ENCODE measurements at places on chromosomes 5 and 9.

- DNase-seq, result no peak
Observed at GRCh38 chr9:121510766-121511550, 11.3 kb upstream of the GGTA1 start.

GRCh38 chr9:106613250-106613737, 249.7 kb upstream of the ZNF462 start:
- no peak for DNase-seq

DNA sequence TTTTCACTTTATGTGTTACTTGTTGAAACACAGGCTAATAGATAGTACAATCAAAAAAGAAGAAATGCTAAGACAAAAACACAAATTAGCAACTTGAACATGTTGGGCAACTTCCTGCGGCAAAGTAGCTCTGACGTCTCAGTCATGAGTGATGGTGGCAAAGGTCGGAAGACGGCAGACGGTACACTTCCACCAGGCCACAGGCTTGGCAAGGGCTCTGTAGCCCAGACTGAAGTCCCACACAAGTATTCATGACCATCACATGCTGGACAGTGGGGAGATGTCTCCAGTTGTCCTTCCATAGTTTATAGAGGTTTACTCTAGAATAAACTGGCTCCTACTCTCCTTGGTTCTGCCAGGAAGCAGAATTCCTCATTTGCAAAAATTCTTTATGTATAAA, 831.3 kb downstream of the MTRR start:
- peak; percentile 91 for DNase-seq

GRCh38 chr5:106843812-106844416, 826.8 kb downstream of the EFNA5 start:
- DNase-seq, result peak; percentile 30

DNA sequence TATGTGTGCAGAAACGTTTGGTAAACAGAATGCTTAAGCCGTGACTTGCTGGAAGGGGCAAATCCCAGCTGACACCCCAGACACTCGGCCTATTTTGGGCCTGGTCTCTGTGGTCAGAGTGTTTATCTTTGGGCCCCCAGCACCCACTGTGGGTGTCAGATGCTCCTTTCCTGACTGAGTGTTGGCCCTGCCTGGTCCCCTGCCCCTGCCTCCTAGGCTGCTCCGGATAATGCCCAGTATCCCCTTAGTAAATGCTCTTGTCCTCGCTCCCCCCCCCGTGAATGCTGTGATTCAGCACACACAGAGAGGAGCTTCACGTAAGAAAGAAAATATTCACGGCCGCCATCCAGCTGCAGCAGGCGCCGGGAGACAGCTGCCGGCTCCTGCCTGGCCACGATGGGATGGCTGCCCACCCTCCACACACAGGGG, 11.3 kb upstream of the ANGPTL2 start:
- DNase-seq, result peak; percentile 90

GRCh38 chr9:129126749-129127618, 15.8 kb downstream of the PTPA start:
- no peak for DNase-seq

DNA sequence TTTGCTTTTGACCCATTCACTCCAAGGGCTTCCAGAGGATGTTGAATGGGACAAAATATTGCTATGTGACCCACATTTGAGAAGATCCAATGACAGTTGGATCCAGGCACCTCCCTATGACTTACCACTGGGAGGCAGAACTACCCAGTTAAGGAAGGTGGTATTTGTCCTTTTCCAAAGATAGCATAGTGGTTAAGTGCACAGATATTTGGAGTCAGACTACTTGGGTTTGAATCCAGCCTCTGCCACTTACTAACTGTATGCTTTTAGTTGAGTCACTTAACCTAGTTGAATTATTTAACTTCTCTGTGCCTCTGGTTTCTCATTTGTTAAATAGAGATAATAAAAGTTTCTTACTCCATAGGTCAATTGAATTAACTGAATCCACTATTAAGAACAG, 74.5 kb upstream of the PALM2AKAP2 start:
- DNase-seq, result peak; percentile 53

- no peak for DNase-seq
Observed at GRCh38 chr9:7690014-7690413, 109.6 kb downstream of the DMAC1 start.

DNA sequence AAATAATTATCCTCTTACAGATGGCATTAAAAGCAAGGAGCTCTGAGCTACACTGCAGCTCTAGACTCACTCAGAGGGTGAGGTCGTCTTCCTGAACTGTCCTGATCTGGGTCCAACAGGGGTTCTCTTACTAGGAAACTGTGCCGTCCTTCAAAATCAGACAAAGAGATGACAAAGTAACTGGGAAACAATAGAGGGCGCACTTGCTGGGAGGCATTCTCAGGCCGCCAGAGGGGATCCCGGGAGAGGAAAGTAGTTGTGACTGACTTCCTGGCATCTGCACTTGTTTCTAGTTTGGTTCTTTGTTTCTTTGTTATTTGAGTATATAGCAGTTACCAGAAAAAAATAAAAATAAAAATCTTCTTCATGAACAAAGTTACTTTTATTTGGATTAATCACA, 142.9 kb upstream of the MSX2 start:
- peak; percentile 26 for DNase-seq

- DNase-seq, result no peak
Observed at GRCh38 chr9:84366683-84367082, 26.1 kb upstream of the SLC28A3 start.

DNA sequence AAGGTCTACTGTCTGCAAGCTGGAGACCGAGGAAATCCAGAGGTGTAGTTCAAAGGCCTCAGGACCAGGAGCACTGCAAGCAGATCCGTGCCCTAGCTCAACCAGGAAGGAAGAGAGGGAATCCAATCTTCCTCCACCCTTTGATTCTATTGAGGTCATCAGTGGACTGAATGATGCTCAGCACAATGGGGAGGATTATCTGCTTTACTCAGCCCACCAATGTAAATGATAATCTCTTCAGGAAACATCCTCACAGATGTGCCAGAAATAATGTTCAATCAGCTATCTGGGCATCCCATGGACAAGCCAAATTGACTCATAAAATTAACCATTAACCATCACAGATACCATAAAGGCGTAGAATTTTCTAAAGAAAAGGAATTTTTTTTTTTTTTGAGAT, 92.0 kb downstream of the BASP1 start:
- no peak for DNase-seq

- DNase-seq, result no peak
Observed at GRCh38 chr9:8484597-8485191, 685.1 kb upstream of the DMAC1 start.

- DNase-seq, result no peak
Observed at GRCh38 chr5:25993701-25994100, 1044.7 kb downstream of the CDH9 start.

DNA sequence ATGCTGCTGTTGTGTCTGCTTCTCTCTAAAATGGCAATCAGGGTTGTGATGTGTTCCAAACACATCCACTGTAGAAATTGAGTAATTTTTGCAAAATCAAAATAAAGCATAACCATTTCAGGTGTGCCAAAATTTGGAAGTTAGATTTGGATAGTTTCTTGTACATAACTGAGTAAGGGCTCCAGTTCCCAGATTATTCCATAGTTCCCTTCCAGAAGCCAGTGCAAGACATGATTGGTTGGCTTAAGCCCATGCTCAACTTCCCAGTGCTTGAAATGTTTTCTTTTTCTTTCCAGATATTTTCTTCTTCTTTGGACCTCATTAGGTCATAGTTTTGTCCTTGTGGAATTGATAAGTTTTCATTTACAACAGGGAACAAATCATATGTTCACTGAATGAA, 64.2 kb downstream of the SNCAIP start:
- DNase-seq, result no peak

DNA sequence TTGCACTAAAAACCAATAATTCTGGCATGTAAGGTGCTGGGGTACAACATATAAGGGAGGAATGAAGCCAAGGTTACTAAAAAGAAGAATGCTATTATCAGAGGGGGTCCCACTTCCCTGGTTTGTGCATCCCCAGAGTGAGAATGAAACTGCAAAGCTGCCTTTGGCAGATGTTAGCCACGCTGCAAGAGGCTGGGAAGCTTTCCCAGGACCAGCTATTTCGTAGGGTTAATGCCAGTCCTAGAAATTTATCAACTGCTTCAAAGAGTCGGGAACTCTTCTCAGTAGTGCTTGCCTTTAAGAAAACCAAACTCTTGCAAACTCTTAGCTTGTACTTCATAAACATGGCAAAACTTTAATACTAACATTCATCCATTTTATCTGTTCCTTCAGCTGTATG, 87.5 kb upstream of the NR5A1 start:
- peak; percentile 45 for DNase-seq

DNA sequence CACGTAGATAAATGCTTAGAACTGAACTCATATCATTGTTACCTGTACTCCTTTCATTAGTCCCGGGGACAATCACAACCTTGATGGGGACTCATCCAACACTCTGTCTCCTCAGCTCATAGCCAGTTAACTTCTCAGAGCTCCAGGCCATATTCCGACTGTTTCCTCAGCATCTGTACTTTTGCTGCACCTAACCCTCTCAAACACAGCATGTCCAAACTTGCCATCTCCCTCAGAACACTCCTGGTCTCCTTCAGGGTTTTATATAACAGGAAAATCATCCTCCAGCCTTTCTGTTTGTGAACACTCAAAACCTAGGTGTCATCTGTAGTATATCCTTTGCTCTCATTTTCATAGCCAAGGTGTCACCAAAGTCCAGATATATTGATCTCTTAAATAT, 150.5 kb downstream of the CDH6 start:
- DNase-seq, result no peak

Measured in fibroblast of lung (primary cell).